ENCODE measurements at places on chromosomes 4 and X.

DNA sequence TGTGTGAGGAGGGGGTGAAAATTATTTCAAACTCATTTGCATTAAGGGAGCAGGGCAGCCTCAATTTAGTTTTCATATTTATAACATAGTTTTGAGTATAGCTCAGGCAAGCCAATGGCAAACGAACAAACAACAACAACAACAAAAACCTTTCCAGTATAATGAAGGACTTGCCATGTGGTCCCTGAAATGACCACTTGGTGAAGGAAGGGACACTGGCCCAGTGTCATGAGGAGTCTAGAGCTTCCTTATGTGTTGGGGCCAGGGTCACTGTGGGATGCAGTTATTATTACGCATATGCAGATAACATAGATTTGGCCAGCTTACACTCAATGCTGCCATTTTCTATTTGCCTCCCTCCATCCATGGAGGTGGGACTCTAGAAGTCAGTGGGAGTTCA is 23.3 kb downstream of the NKX3-2 start:
- no peak for DNase-seq

GRCh38 chrX:6407542-6407941 is 127.4 kb downstream of the VCX3A start:
- no peak for DNase-seq

- no peak for DNase-seq
These were observed 448.1 kb upstream of the TRAM1L1 start for GRCh38 chr4:117533501-117533900.

- no peak for DNase-seq
These were observed 123.6 kb downstream of the MSL3 start for GRCh38 chrX:11881485-11882170.

DNA sequence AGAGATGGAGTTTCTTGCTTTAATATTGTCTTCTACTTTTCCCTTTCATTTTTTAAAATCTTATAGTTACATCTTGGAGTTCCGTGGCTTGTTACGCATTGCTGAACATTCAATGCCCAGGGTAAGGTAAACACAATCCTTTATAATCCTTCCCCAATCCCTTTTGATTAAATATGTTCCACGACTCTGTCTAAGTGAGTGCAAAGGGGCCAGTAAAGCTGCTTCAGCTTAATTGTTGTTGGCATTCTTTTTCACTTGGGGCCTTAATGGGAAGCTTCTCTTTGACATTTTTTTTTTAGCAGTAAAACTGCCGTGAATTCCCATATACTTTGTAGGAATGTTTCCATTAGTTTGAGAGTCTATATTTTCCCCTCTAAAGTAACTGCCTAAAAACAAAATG is 1028.1 kb downstream of the C4orf33 start:
- DNase-seq, result no peak

GRCh38 chr4:8285143-8285975 is 15.8 kb downstream of the HTRA3 start:
- DNase-seq, result no peak

GRCh38 chr4:128386761-128387599 is 99.4 kb upstream of the PGRMC2 start:
- peak; percentile 51 for DNase-seq

DNA sequence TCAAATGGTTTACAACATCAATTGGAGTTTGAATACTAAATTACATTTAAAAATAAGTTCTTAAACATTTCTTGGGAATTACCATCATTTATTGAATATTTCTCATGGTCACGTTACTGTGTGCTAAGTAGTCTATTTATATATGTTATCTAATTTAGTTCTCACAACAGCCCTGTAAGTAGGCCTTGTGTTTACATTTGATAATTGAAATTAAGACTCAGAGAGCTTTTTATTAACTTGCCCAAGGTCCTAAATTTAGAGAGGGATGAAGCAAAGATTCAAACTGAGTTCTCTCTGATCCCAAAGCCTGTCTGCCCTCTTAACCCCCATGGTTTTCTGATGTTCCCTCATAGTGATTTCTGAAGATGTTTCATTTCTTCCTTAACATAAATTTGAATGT is 103.7 kb downstream of the CEP135 start:
- DNase-seq, result no peak

DNA sequence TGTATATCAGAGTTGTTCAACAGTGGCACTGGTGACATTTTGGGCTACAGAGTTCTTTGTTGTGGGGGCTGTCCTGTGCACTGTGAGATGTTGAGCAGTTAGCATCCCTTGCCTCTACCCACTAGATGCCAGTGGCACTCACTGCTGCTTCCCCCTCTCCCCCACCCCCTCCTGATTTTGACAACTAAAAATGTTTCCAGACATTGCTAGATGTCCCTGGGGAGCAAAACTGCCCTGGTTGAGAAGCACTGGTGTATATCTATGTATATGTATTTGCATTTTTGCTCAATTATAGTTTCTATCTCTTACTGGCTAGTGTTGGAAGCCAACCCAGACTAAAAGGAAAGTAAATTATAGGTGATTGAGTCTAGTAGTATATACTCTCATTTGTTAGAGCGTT is 2.4 kb downstream of the TMEM131L start:
- peak; percentile 56 for DNase-seq

DNA sequence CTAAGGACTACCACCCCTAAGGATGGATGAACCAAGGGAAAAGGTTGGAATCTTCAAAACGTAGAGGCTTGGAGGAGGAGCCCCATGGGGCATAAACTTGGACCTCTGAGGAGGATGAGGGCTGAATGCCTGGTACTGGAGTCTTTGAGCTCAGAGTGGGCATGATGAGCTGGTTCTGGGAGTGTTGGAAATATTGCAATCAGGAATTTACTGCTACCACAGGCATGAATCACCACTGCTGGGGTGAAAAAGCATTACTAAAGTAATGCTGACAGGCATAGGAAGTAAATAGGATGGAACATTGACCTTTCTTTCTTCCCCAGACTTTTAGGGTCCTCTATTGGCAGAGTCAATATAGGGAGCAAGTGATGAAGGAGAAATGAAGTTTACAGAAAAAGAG is 105.8 kb upstream of the RPS6KA3 start:
- DNase-seq, result no peak

GRCh38 chrX:68072041-68072440 is 361.3 kb downstream of the OPHN1 start:
- DNase-seq, result no peak

- DNase-seq, result no peak
These were observed 1520.7 kb downstream of the ARAP2 start for GRCh38 chr4:34723605-34724004.

- DNase-seq, result no peak
These were observed 27.9 kb downstream of the IQSEC2 start for GRCh38 chrX:53253293-53254020.

DNA sequence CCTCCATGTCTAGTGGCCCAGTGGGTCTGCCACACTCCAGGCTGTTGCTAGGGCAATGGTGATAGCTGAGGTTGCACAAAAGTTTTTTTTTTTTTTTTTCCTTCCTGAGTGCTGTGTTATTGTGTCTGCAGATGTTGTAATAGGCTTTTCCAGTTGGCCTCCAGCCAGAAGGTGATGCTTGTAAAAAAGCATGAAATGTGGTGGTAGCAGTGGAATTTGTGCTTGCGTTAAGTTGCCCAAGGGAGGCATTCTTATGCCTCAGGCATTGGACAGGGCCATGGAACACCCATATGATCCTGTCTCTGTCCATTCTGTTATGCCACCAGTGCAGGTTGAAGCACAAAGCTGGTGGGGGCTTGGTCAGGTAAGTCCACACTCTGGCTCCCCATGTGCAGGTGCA is 660.5 kb upstream of the SPANXN1 start:
- no peak for DNase-seq

- DNase-seq, result peak; percentile 37
These were observed at the start of gene STS for GRCh38 chrX:7147413-7147977. STS (plus strand) TSS chrX:7147712; CDS start chrX:7253200, 105,488 bp downstream.

GRCh38 chr4:101306225-101306624 is 41.1 kb downstream of the PPP3CA start:
- no peak for DNase-seq

- DNase-seq, result no peak
These were observed 402.4 kb downstream of the PACRGL start for GRCh38 chr4:21102667-21103066.

DNA sequence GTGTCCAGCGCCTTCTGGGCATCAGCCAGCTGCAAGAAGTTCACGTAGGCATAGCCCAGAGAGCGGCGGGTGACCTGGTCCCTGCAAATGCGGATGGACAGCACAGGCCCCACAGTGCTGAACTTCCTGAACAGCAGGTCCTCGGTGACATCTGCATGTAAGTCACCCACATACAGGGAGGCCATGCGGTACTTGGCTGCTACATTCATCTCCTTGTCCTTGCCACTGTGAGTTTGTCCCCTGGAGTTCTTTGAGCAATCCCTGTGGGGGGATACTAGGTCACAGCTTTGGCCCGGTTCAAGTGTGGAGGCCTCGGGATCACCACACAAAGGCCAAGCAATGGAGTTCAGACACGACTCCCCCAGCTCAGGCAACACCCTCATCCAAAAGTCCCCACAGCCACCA is 776 bp downstream of the PABPC4L start:
- DNase-seq, result no peak

GRCh38 chr4:15547392-15547791 is 77.7 kb downstream of the CC2D2A start:
- DNase-seq, result no peak

GRCh38 chrX:83934220-83934619 is 73.3 kb downstream of the CYLC1 start:
- DNase-seq, result no peak

- DNase-seq, result no peak
These were observed 26.0 kb downstream of the SMARCA1 start for GRCh38 chrX:129497146-129497843.

DNA sequence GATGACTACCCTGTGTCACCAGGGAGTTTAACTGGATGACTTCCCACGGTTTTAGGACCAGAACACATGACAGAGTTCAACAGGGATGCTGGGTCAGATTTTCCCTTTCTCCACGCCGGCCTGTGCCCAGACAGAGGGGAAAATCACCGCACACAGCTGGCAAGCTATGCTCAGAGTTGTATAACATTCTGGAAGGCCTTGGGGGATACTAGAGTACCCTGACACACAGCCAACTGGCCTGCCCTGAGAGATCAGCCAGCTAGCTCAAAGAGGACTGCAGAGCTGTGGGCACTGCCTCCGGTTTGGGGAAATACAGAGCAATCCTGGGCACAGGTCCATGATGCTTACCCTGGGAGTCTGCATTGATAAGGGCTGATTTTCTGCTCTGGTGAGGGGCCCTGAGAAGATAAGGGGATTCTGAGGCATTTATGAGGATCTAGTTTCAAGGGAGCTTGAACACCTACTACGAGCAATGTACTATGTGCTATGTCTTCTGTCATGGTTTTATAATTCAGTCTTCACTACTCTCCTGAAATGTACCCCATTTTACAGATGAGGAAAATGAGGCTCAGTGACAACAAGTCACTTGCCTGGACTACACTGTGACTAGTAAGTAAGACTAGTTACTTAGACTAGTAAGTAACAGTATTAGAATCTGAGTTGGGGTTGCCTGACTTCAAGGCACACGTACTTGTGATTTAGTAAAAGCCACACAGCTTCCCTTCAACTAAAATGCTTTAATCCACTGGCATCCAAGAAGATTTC is 14.7 kb downstream of the C4orf54 start:
- DNase-seq, result no peak

DNA sequence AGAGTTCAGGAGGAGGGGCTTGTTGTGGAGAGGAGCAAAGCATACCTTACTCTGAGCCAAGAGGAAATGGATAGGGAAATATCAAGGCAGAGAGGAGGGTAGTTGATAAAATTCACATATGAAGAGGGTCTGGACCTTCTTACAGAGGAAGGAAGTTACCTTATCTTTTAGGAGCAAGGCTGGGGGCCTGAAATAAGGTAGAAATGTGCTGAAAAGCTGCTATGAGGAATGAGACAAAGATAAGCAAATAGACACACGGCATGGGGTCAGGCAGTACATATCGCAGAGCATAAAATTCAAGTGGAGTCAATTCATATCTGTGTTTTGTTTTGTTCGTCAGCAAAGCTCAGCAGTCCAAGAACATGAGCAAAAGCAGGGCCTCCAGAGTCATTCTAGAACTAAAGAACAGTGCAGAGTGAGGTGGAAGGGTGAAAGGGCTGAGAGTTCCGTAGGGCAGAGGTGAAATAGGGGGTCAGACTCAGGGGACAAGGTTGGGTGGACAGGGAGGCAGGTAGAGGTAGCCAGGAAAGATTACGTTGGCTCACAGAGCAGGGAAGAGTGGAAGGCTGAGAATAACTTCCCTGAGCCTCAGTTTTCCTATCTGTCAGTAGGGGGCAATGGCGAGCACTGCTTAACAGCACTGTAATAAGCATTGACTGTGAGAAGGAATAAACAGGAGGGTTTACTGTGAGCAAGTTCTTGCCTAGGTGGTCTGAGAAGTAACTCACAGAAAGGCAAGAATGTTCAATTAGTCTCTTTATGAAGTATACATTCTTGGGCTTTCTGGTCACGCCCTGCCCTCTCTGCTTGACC is 9.2 kb downstream of the VSIG4 start:
- DNase-seq, result no peak

- DNase-seq, result no peak
These were observed 38.7 kb downstream of the CCKAR start for GRCh38 chr4:26451597-26451996.

- DNase-seq, result no peak
These were observed 72.3 kb downstream of the ZNF518B start for GRCh38 chr4:10384974-10385373.

GRCh38 chrX:76127341-76127740 is 45.5 kb upstream of the PBDC1 start:
- peak; percentile 6 for DNase-seq

GRCh38 chr4:102493257-102493656 is 7.9 kb upstream of the NFKB1 start:
- DNase-seq, result no peak

- no peak for DNase-seq
These were observed 1.3 kb downstream of the LCORL start for GRCh38 chr4:18020145-18020670.

DNA sequence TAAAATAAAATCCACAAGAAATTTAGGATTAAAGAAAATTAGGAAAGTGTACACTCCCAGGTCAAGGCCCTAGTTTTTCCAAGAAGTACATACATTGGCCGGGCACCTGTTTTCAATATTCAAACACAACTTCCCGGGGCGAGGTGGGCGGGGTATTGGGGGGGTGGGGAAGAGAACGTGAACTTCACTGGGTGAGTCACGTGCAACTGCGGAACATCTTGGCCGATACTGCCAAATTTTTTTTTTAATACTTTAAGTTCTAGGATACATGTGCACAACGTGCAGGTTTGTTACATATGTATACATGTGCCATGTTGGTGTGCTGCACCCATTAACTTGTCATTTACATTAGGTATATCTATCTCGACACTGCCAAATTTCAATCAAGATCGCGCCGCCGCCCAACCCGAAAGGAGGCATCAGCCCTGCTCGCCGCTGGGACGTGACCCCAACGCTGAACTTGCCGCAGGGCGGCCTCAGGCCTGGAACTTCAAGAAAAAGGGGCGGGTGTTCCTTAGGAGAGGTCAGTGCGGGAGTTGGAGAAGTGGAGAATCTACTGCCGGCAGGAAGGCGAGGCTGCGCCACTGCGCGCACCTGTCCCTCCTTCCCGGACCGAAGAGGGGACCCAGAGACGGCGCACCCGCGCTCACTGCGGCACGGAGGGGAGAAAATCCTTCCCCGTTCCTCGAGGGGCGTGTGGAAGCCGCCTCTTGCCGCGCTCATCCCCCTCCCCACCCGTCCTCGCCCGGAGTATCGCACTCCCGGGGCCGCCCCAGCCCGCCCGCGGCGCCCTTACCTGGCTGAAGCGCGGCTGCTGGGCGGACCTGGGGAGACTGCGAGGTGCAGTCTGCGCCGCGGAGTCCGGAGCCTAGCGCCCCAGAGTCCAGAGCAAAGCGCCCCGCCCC is at the start of gene TEC:
Gene TEC (minus strand): TSS at position 883 of the 905 bp plus-strand sequence. CDS start 41,224 bp downstream, outside the sequence.
- DNase-seq, result peak; percentile 13
